Progenitor cell of endocrine pancreas (in vitro differentiated cells): ENCODE measurements at places on chromosomes 6 and 20.

DNA sequence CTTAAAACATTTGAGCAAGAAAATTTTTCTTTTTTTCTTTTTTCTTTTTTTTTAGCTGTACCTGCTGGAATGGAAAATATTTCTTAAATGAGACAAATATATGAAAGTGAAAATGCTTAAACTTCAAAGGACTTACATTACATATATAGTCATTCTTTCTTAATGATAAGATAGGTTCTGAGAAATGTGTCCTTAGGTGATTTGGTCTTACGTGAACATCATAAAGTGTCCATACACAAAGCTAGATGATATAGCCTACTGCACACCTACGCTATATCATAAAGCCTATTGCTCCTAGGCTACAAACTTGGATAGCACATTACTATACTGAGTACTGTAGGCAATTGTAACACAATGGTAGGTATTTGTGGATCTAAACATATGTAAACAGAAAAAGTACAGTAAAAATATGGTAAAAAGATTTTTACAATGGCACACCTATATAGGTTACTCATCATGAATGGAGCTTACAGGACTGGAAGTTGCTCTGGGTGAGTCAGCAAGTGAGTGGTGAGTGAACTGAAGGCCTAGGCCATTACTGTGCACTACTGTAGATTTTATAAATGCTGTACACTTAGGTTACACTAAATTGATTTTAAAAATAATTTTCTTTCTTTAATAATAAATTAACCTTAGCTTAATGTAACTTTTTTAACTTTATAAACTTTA is 54.6 kb downstream of the RPP21 start:
- DNase-seq = no peak

GRCh38 chr6:39929039-39929732 is 5.1 kb downstream of the MOCS1 start:
- no peak for DNase-seq

DNA sequence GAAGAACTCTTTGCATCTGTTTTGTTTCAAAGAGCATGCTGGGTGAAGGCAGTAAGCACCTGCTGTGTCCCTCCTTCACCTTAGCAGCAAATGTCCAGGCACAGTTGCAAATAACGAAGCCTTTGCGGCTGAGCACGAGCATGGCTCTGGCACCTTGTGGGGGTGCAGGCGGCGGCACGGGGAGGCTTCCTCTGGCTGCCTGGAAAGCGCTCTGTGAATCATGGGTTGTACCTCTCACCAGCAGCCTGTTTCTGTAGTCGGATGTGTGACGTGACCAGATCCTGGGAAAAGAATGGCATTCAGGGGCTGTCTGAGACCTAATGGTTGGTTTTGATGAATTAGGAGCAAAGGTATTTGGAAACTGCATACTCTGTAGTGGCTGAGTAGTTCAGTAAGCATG is 144.8 kb downstream of the DTNBP1 start:
- no peak for DNase-seq

- no peak for DNase-seq
Measured at GRCh38 chr6:6703699-6704098, 115.2 kb downstream of the LY86 start.

DNA sequence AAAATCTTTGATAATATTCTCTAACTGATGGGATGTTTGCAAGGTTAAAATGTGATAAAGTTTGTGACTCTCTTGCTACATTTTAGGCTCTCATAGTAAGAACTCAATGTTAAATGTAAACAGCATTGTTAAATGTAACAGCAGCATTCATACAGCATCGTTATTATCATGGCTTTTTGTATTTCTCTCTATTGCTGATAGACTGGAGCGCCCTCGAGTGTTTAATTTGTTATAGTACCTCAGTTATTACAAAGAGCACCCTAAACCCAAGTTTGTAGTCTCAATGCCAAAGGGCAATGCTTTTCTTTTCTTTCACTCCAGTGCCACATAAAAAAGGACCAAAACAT is 14.9 kb upstream of the TTPAL start:
- no peak for DNase-seq
